ENCODE measurements at places on chromosomes 3 and 15. TPM values are rescaled to one million over a fixed set of nuclear protein-coding genes. Genes with fewer than 3 reads are reported as not detected.

- DNase-seq: no peak
These were observed 299.2 kb upstream of the POU1F1 start for GRCh38 chr3:87575550-87575949.

DNA sequence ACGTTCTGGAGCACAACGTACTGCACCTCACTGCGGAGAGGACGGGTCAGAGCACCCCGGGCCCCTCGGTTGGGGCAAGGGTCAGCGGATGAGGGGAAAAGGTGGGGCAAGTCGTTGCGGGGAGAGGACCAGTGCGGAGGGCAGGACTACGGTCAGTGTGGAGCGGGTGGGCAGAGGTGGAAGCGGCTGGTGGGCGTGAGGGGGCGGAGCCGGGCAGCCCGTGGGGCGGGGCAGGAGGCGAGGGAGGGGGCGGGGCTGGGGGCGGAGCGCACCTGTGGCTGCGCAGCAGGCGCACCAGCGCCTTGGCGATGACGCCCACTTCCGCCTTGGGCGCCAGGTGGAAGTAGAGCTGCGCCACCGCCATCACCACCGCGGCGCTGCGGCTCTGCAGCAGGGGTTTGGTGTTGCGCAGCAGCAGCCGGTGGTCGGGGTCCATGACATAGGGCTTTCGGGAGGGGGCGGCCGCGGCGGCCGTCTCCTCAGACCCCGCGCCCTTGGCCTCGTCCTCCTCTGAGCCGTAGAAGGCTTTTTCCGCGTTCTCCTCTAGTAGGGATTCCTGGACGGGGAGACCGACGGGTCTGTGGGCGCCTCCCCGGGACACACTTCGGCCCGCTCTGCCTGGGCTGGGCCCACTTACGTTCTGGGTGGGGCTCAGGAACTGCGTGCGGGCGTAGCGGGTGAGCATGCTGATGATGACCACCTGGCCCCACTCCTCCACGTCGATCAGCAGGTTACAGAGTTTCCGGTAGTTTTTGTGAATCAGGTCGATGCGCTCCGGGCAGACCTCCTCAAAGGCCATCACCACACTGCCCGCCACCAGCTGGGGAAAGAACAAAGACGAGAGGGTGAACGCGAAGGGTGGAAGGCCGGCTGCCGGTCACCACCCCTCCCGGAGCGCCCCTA, 29.2 kb downstream of the AP3B2 start:
- DNase-seq: peak; percentile 40

GRCh38 chr3:194890091-194890490, 204.4 kb downstream of the FAM43A start:
- DNase-seq: no peak

- DNase-seq: no peak
These were observed 11.3 kb upstream of the IL12A start for GRCh38 chr3:159977295-159977694.

DNA sequence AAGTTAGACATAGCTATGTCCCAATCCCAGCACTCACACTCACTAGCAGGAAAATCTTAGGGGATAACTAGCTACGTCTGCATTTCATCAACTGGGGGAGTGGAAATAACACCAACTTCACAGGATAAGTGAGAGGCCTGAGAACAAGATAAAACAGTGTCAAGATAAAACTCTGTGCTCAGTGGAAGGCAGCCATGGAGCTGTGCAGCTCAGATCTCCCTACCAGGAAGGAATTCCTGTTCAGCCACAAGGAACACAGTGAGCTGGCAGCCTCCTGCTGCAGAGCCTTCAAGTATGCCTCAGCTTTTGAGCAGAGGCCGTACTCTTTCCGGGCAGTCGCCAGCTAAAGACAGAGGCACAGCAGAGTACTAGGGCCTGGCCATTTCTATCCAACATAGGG, 115.8 kb upstream of the TOPAZ1 start:
- no peak for DNase-seq

GRCh38 chr15:29124581-29125381, 144.8 kb downstream of the NSMCE3 start:
- DNase-seq: no peak

GRCh38 chr3:89303701-89304100, 196.3 kb downstream of the EPHA3 start:
- DNase-seq: no peak

DNA sequence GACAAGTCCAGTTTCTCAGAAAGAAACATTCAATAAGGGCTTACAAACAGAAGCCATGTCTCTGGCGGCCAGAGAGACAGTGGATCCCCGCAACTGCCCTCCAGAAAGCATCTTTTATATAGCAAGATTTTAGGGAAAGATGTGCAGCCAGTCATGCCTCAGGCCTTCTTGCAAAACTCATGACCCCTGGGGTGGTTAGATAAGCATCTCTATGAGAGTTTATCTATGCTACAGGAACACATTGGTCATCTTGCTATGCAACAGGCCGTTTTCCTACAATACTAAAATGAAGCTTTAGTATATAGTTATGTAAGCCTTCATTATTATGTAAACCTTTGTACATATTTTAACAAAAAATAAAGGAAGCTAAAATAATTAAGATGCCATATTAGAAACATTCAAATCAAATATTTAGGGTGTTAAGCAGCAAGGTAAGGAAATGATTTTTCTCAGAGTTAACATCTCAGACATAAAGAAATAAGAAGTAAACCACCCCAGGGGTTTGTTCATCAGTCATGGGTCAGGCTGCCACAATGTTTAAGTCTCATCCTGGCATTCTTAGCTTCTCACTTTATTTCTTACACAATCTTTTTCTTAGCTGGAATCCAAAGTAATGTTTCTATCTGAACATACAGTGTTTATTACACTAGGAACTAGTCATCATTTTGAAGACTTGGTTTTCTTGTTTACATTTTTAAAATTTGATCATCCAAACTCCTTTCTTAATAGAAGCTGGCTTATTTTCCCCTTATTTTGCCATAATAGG, 6.3 kb upstream of the FSIP1 start:
- DNase-seq: no peak

- DNase-seq: no peak
These were observed 54.5 kb downstream of the PLXNA1 start for GRCh38 chr3:127037418-127037841.

GRCh38 chr3:38016410-38016809, 13.0 kb downstream of the PLCD1 start:
- DNase-seq: no peak

GRCh38 chr3:141646760-141647561, 91.1 kb upstream of the RNF7 start:
- DNase-seq: no peak

DNA sequence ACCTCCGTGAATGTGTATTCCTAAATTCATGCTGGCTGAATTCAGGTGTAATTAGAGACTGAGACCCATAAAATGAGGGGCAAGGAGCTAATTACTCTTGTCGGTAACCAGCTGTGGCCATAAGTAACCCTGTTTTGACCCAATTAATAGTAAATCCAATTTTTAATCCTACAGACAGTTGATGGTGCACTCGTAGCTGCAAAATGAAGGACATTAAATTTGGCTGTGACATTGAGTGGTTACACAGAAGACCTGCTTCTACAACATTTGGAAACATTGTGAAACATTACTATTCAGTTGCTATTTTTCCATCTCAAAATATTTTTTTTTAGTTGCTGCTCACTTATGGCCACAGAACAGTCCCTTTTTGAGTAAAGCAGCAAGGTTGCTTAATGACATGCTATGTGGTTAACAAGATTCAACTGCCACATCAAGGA, 33.0 kb downstream of the MBNL1 start:
- no peak for DNase-seq

GRCh38 chr3:76011121-76011520, 225.8 kb upstream of the ZNF717 start:
- DNase-seq: no peak

DNA sequence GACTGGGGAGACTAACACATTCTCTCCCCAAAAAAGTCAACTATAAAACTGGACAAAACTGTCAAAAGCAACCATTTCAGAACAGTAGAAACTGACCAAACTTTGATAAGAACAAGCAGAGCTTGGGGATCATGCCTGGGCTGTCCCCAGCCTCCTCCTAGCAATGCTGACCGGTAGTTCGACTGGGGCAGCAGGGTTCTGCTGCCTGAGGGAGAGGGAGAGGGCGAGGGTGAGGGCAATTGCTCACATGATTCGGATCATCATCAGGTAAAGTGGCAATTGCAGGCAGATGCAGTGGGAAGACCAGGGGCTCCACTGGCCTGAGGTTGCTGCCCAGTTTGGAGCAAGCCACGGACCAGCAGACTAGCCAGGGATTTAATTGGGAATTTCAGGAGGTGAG, 88.6 kb downstream of the OSBPL10 start:
- no peak for DNase-seq

- no peak for DNase-seq
These were observed 516.2 kb downstream of the OCA2 start for GRCh38 chr15:27582726-27583410.

GRCh38 chr15:68783226-68784058, 37.3 kb downstream of the ANP32A start:
- no peak for DNase-seq

DNA sequence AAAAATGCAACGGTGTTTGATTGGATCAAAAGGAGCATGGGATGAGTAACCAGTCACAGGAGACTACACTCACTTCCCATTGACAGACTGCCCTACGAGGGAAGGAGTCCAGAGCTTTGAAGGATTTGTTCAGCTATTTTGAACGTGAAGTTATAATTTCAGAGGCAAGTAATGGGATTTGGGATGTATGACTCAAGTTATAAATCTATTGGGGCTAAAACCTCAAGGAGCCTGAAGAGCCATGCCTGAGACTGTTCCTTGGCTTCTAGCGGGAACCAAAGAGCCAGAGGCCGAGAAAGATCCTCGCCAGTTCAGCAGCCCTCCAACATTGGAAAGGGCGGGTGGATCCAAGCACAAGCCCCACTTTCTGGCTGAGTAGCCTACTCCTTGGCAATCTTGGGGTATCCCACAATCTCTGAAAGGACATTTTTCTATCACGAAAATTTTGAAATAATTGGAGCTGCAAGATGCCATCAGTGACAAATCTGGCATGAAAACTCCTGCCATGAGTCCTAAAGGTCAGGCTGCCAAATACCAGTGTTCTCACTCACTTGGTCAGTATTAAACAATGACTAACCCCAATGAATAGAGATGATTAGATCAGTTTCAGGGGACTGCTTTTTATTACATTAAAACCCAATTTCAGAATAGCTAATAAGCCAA, 48.6 kb upstream of the SLCO2A1 start:
- no peak for DNase-seq

DNA sequence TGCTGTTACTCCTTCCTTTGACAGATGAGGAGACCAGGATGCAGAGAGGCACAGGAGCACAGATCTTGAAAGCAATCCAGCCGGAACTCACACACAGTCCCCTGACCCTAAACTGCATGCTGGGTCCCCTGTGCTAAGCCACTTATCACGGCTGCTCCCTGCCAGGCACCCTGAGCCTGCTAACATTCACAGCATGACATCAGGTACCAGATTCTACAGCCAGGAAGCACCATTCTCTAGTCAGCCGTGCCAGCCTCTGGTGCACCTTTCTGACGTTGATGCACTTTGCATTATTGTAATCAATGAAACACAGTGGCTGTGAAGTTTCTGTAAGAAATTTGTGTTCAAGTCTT, 247.3 kb downstream of the OCA2 start:
- DNase-seq: no peak

- DNase-seq: no peak
These were observed 97.2 kb downstream of the CHST2 start for GRCh38 chr3:143216709-143217182.

- no peak for DNase-seq
These were observed 213.6 kb downstream of the RBMS3 start for GRCh38 chr3:29494305-29495036.

DNA sequence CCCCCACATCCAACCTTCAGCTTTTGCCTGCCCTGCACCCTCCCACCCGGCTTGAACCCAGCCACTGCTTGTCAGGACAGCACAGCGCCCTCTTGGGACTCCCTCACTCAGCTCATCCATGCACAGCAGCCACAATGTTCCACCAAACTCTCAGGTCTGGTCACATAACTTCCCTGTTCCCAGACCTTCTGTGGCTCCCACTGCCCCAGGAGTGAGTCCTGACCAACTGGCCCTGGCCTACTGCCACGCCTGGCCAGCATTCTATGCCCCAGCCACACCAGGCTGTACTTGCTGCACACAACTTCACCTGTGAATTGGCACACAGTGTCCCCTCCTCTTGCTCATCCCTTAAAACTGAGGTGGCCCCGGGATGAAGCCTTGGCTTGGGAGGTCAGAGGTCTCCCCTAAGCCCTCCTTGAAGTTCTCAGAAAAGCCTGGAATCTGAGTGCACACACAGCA, 21.0 kb downstream of the PLXNB1 start:
- no peak for DNase-seq

DNA sequence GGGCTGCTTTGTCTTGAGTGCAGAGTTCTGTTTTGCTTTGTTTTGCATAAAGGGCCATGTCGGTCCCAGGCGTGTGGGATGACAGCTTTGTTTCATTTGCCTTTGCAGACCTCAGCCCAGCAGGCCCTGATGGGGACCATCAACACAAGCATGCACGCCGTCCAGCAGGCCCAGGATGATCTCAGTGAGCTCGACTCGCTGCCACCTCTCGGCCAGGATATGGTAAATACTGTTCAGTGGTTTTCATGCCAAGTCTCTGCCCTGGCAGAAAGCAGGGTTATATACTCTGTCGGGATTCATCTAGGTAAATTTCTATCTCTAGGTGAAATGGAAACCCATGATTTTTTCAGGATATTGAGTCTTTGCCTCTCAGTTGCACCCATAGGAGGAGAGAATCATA, 343.9 kb upstream of the TPM1 start:
- no peak for DNase-seq

DNA sequence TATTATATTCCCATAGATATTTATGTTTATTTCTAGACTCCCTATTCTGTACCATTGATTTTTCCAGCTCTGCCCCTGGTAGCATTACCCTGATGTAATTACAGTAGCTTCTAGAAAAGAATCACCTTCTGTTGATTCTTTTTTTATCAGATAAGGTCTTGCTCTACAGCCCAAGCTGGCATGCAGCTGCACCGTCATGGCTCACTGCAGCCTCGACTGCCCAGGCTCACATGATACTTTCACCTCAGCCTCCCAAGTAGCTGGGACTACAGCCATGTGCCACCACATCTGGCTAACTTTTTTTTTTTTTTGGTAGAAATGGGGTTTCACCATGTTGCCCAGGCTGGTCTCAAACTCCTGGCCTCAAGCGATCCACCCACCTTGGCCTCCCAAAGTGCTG, 41.8 kb downstream of the SLC24A1 start:
- DNase-seq: no peak

- DNase-seq: no peak
These were observed 12.9 kb upstream of the MGA start for GRCh38 chr15:41647262-41647661.

DNA sequence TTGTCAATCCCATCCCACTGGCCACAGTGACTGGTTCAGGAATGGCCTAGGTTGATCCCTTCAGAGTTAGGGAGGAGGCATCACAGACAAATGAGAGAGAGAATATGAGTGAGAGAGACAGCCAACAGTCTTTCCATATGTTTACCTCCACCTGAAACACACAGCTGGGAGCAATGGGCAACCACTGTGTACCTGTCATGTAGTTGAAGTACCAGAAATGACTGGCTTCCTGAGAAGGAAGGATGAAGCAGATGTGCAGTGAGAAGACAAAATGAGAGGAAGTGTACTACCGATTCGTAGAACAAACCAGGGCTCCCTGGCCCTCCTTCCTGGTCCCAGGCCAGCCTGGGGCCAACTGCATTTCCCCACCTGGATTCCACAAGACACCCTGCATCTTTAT, 27.4 kb downstream of the SRGAP3 start:
- DNase-seq: no peak

The ANKRD34C gene
- polyA plus RNA-seq: 0.14 TPM

The CHST2 gene
- polyA plus RNA-seq: 29.7 TPM

The SCAMP5 gene
- polyA plus RNA-seq: 19.8 TPM

The KIF9 gene
- 22.7 TPM for polyA plus RNA-seq

The HCN4 gene
- polyA plus RNA-seq: 0.93 TPM

The NAA50 gene
- 145 TPM for polyA plus RNA-seq

The CMTM8 gene
- 9.1 TPM for polyA plus RNA-seq
